ENCODE measurements at places on chromosomes 16 and 17.

DNA sequence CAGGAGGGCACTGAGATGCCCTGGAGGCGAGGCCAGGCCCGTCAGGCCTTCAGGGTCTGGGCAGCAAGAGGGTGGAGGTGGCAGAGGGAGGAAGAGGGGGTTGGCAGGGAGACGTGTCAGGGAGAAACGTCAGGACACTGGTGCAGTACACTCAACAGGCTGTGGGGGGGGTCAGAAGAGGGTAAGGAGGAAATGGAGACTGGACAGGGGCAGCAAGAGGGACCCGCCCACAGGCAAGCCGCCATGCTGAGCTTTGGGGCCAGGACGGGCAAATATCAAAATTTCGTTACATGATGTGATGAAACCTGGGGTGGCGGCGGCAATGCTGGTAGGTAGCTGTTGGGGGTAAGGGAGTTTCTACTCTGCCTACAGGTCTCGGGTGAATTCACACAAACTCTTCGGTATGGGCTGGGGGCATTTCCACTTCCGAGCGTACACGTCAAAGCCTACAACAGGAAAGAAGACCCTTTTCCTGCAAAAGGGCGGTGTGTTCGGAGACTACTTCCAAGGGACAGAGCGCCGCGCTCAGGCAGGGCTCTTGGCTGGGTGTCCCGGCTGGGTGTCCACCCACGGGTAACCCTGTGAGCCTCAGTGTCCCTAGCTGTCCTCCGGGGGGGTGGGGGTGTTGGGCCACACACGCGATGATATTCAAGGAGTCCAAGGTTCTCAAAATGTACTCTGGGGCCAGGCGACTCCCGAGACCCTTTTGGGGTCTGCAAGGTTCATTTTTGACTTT, 43.3 kb upstream of the ATP2A3 start:
- DNase-seq: no peak

DNA sequence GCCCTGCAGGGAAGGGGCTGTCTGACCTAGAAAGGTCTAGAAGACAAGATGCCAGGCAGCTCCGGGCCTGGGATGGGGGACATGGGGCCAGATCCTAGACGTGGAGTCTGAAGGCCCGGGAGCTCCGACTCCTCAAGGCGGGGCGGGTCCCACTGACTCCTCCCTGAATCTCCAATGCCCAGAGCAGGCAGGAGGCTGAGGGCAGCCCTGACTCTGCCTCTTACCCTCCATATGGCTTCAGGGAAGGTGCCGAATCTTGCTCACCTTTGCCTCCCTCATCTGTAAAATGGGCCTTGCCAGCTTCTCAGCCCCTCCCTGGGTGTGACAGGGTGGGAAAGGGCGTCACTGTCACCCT, 14.8 kb downstream of the VASN start:
- DNase-seq: no peak

GRCh38 chr17:76246080-76247066, 6.1 kb upstream of the RNF157 start:
- DNase-seq: no peak

- DNase-seq: no peak
Observed at GRCh38 chr16:78326731-78327130, 227.3 kb downstream of the WWOX start.

GRCh38 chr17:16456742-16457316, 35.2 kb downstream of the LRRC75A start:
- no peak for DNase-seq

DNA sequence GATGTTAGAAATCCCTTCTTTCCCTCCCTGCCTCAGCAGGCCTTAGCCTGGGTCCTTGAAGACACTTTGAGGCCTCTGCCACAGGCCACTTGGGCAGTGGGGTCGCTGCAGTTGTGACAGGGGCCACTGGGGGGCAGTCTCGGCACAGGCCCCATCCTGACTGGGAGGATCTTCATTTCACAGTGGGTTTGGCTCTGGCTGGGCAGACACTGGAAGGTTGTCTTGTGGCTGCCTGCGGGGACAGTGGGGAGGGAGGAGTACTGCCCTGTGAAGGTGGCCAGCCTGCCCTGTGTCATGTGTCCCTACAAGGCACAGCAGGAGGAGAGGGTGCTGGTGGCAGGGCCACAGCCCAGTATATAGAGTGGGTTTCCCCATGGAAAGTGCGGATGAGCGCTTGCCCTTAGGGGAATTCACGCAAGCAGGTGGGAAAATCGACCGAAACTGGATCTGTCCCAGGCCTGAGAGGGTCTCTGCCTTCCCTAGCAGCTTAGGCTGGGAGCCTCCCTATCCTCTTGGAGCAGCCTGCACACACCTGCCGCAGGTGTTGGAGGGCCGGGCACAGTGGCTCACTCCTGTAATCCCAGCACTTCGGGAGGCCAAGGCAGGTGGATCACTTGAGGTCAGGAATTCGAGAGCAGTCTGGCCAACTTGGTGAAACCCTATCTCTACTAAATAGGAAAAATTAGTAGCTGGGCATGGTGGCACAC, 28.8 kb downstream of the GINS2 start:
- DNase-seq: peak; percentile 24

Data from pulmonary artery endothelial cell (primary cell).